ENCODE measurements at places on chromosomes 7 and 10.

GRCh38 chr10:84590327-84591193 is 262.2 kb downstream of the CCSER2 start:
- DNase-seq = no peak

- peak; percentile 84 for DNase-seq
Measured at GRCh38 chr10:96244354-96244753, 27.0 kb downstream of the BLNK start.

DNA sequence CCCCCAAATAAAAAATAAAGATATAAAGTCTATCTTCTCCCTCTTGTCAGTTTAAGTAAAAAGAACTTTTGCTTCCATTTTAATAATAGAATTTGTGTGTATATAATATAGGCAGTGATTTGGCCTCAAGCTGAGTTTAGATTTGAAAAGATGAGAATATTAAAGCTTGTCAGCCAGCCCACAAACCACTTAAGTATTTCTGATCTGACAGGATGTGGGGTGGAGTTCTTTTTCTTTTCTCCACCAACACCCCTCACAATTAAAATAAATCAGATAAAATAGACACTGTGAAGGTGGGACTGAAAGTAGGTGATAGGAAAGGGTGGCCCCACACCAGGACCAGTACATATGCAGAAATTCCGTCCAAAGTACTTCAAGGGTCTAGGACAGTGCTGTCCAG is 714.1 kb downstream of the AUTS2 start:
- no peak for DNase-seq

DNA sequence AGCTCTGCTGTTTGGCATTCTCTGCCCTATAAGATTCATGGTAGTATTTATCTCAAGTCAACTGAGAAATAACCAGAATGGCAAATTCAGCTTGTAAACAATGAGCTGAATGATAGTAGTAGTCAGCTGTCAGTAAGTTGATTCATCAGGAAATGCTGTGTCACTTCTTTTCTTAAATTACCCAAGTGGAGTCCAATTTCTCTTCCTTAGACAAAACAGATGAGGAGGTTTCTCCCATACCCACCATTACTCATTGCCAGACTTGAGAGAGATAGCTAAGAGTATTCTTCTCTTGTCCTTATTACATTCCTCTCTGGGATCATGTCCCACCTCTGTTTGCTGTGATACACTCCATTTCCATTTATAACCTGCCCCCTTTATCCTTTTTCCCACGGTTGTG is 159.8 kb upstream of the STEAP1 start:
- no peak for DNase-seq

DNA sequence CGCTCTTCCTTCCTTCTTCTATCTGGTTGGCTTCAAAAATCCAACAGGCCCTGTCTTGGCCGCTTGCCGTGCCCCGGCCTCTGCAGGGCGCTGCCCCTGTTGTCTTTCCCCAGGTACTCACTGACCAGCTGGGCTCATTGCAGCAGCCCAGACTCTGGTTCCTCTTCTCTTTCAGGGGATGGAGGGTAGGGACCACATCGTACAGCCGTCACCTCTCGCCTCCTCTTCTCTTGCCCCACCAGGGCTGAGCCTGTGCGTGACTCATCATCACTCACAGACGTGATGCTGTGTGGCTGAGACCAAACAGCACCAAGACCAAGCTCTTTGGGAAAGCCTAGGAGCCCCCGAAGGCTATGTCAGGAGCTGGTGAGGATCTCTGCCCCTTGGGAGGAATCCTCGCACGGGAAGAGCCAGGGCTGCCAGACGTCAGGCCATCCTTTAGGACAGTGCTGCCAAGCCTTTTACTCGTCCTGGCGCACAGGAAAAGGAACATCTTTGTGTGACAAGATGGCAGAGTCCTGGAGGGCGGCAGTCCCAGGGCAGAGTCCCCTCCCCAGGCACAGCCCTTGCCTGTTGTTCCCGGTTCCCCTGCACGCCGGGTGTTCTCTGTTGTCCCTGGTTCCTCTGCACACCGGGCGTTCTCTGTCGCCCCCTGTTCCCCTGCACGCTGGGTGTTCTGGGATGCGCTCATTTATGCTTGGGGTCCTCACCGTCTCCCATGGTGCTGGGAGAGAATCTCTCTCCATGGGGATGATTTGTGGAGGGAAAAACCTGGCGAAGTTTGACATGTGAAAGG is 188.5 kb upstream of the SHH start:
- DNase-seq = no peak

- no peak for DNase-seq
Measured at GRCh38 chr10:62380016-62380415, 5.8 kb downstream of the ZNF365 start.

DNA sequence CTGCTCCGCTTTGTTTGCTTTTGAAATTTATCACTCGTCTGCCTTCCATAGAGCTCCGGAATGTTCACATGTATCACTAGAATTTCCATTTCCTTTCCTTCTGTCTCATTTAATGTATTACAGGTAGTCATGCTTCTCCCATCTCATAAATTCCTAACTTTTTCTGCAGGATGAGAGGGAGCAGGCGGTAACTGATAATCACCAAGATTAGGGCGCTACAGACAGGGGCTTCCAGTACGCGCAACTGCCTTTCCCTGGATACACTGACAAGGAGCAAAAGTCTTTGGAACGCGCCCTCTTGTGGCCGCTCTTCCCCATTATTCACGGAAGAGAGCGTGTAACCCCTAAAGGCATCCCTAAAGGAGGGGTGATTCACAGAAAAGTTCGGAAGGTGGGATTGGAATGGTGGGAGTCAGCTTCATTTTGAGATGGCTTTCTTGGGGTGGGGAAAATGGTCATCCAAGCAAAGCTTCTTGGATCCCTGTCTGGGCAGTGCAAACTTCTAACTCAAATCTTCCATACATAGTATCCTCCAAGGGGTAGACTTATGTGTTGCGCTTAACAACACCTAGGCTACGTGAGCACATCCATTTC is 6.5 kb downstream of the INHBA start:
- no peak for DNase-seq

DNA sequence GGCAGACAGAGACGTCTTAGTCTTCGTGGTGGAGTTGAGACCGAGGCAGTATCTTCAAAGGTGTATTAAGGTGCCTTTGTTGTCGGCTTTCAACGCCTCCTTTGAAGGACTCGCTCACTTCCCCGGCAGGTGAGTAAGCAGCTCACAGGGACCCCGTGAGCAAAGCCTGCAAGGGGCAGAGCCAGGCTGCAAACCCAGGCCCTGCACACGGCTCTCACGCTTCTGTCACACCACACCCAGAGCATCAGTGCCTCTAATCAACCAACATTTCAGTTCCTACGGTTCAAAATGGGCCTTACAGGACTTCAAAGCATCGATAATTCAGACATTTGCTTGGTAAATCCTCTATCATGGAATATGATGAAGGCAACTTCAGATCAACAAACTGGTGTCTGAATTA is 64.8 kb upstream of the INSIG1 start:
- DNase-seq = no peak

DNA sequence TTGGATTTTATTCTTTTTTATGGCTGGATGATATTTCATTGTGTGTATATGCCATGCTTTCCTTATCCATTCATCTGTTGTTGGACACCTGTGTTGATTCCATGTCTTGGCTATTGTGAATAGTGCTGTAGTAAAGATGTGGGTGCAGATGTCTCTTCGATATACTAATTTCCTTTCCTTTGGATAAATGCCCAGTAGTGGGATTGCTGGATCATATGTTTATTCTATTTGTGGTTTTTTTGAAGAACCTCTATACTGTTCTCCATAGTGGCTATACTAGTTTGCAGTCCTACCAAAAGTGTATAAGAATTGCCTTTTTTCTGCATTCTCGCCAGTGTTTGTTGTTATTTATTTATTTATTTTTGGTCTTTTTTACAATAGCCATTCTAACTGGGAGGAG is 159.8 kb downstream of the WNT2 start:
- DNase-seq = no peak

GRCh38 chr7:43456200-43456599 is 126.7 kb upstream of the STK17A start:
- DNase-seq = no peak

- DNase-seq = no peak
Measured at GRCh38 chr7:42319631-42320030, 82.6 kb upstream of the GLI3 start.

DNA sequence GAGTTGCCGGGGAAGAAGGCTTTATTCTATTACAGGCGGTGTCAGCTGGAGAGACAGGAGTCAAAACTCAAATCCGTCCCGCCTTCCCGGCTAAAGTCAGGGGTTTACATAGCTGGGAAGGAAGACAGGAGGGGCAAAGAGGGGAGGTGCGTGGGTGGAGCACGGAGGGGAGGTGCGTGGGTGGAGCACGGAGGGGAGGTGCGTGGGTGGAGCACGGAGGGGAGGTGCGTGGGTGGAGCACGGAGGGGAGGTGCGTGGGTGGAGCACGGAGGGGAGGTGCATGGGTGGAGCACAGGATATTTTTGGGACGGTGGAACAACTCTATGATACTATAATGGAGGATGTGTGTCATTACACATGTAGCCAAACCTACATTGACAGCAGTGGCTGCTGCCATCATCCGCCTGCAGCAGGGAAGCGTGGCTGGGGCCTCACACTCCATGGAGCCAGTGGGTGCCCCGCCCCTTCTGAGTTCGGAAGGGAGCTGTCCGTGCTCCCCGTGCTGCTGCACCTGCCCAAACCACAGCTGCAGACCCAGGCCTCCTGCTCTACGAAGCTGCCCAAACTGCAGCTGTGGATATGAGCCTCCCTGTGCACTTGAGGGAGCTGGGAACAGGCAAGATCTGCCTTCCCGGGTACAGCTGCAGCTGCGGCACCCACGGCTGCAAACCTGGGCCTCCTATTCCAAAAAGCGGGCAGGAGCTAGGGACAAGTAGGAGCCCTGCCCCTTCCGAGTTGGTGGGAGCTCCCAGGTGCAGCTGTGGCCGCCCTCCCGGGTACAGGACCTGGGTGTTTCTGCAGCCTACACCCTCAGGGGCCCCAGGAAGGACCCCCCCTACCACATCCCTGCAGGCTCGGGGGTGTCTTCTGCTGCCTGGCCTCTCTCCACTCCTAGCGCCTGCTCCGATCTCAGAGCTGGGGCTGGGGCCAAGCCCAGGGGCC is 119.4 kb downstream of the DYNC2I1 start:
- DNase-seq = no peak
